ENCODE measurements at places on chromosomes 12 and 14. TPM values are rescaled to one million over a fixed set of nuclear protein-coding genes. Genes with fewer than 3 reads are reported as not detected.
A peak's percentile ranks its signal among the peaks of the same experiment; 100 is the strongest.

GRCh38 chr12:128258866-128259555 lies 8.0 kb upstream of the TMEM132C start:
- no peaks in the 10 kb centered on the region for H3K4me1 ChIP-seq
- no peaks in the 10 kb centered on the region for H3K36me3 ChIP-seq
- no peak overlapping the region for H3K27ac ChIP-seq

Gene CTSG
- total RNA-seq = 7.6 TPM

Gene ASB2
- total RNA-seq = 0.94 TPM

Gene NTN4
- total RNA-seq = 0.86 TPM

- no peaks in the 10 kb centered on the region for H3K36me3 ChIP-seq
- no peaks in the 10 kb centered on the region for H3K27me3 ChIP-seq
- no peak overlapping the region for H3K4me3 ChIP-seq
Measured at GRCh38 chr12:56087220-56087619, 7.3 kb downstream of the ERBB3 start.

Gene EVL
- 1,469 TPM for total RNA-seq

Gene GNB3
- total RNA-seq = 11.8 TPM

DNA sequence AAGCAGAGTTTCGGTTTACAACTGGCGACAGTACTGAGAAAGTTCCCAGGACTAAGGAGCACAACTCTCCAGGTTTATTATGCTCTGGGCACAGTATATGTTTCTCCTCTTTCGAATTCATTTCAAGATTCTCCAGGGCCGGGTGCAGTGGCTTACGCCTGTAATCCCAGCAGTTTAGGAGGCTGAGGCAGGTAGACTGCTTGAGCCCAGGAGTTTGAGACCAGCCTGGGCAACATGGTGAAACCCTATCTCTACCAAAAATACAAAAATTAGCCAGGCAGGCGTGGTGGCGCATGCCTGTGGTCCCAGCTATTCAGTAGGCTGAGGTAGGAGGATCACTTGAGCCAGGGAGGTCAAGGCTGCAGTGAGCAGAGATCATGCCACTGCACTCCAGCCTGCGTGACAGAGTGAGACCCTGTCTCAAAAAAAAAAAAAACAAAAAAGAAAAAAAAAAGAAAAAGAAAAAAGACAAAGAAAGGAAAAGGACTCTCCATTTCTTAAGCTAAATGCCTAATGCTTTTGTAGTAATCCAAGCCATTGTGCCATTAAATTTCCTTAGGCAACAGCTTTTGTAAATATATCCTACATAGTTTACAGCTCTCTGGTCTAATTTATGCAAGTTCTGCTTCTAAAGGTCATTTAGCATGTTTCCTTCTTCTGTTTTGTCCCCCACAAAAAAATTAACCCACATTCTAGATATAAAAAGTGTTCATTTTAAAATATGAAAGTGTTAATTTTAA lies 34.8 kb downstream of the ATL1 start:
- no peak for DNase-seq
- H3K27me3 ChIP-seq = no peaks in the 10 kb centered on the region
- no peak overlapping the region for H3K4me3 ChIP-seq

DNA sequence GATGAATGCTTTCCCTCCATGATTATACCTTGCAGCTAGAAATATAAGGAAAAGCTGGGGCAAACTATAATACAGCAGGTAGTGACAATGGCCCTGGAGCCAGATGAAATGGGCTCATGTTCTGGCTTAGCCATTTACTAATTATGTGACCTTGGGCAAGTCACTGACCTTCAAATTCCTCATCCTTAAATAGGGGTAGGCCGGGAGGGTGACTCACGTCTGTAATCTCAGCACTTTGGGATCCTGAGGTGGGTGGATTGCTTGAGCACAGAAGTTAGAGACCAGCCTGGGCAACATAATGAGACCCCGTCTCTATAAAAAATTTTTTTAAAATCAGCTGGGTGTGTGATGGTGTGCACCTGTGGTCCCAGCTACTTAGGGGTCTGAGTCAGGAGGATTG lies 155.4 kb downstream of the C12orf75 start:
- H3K36me3 ChIP-seq = no peaks in the 10 kb centered on the region

Gene CYP27B1
- 2.6 TPM for total RNA-seq

Gene KLHL28
- total RNA-seq = 44.7 TPM

- no peaks in the 10 kb centered on the region for H3K36me3 ChIP-seq
- DNase-seq = no peak
- no peaks in the 10 kb centered on the region for H3K27me3 ChIP-seq
- no peaks in the 10 kb centered on the region for H3K4me1 ChIP-seq
- H3K27ac ChIP-seq = no peak overlapping the region
Measured at GRCh38 chr12:93287149-93287548, 90.6 kb upstream of the NUDT4 start.

Gene SIX1
- total RNA-seq = 0.70 TPM

GRCh38 chr14:85380881-85381280 lies 149.1 kb upstream of the FLRT2 start:
- no peak for DNase-seq
- no peaks in the 10 kb centered on the region for H3K27me3 ChIP-seq
- no peak overlapping the region for H3K4me3 ChIP-seq
- H3K4me1 ChIP-seq = no peaks in the 10 kb centered on the region

- no peak overlapping the region for H3K27ac ChIP-seq
- H3K4me3 ChIP-seq = no peak overlapping the region
- no peaks in the 10 kb centered on the region for H3K27me3 ChIP-seq
- no peaks in the 10 kb centered on the region for H3K4me1 ChIP-seq
- H3K36me3 ChIP-seq = no peaks in the 10 kb centered on the region
Measured at GRCh38 chr14:33271891-33272290, 333.2 kb downstream of the NPAS3 start.

Gene GPR84
- total RNA-seq = not detected

Gene HOXC11
- total RNA-seq = not detected

DNA sequence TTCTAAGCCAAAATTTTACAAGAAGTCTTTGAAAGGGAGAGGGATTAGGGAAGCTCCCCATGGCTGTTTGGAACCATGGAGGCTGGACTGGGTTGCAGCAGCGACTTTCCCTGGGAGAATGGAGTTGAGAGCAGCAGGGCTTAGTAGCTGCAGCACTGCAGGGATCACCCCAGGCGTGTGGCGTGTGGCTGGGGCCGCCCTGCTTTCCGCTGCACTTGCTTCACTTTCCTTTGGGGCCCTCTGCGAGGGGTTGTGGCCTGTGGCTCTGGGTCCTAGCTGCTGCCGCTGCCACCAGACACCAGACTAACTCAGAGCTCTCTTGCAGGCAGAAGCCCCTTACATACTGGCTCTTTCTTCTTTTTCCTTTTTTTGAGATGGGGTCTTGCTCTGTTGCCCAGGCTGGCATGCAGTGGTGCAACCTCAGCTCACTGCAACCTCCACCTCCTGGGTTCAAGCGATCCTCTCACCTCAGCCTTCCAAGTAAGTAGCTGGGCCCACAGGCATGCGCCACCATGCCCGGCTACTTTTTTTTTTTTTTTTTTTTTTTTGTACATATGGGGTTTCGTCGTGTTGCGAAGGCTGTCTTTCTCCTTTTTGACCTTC lies 25.4 kb downstream of the CCDC62 start:
- H3K36me3 ChIP-seq = no peaks in the 10 kb centered on the region
- no peak overlapping the region for H3K27ac ChIP-seq
- no peaks in the 10 kb centered on the region for H3K4me1 ChIP-seq
- no peak for DNase-seq

DNA sequence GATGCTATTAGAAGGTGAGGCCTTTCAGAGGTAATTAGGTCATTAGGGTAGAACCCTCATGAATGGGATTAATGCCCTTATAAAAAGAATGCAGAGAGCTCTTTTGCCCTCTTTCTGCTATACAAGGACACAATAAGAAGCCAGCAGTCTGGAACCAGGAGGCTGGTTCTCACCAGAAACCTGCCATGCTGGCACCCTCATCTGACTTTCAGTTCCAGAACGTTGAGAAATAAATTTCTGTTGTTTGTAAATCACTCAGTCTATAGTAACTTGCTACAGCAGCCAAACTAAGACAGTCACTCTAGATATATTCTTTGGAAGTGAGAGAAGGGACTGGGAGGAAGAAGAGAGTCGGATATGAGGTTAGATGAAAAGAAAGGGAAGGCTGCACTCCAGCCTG lies 125.0 kb upstream of the MYF6 start:
- no peaks in the 10 kb centered on the region for H3K4me1 ChIP-seq
- H3K27me3 ChIP-seq = no peaks in the 10 kb centered on the region
- H3K27ac ChIP-seq = no peak overlapping the region
- no peaks in the 10 kb centered on the region for H3K36me3 ChIP-seq
- DNase-seq = no peak

Gene POTEG
- total RNA-seq = not detected

Gene PCED1B
- total RNA-seq = 42.9 TPM

GRCh38 chr14:66076176-66076575 lies 410.0 kb upstream of the CCDC196 start:
- H3K27me3 ChIP-seq = no peaks in the 10 kb centered on the region
- H3K27ac ChIP-seq = no peak overlapping the region
- no peaks in the 10 kb centered on the region for H3K4me1 ChIP-seq
- H3K36me3 ChIP-seq = no peaks in the 10 kb centered on the region
- H3K4me3 ChIP-seq = no peak overlapping the region
- no peak for DNase-seq

- H3K4me1 ChIP-seq = no peaks in the 10 kb centered on the region
- no peaks in the 10 kb centered on the region for H3K36me3 ChIP-seq
- DNase-seq = no peak
- H3K27ac ChIP-seq = no peak overlapping the region
- no peak overlapping the region for H3K4me3 ChIP-seq
Measured at GRCh38 chr12:105048315-105048714, 35.9 kb downstream of the ALDH1L2 start.

- no peak overlapping the region for H3K4me3 ChIP-seq
- H3K27me3 ChIP-seq = no peaks in the 10 kb centered on the region
- DNase-seq = no peak
- H3K27ac ChIP-seq = no peak overlapping the region
- H3K4me1 ChIP-seq = no peaks in the 10 kb centered on the region
Measured at GRCh38 chr14:86613126-86613525, 1083.2 kb downstream of the FLRT2 start.

DNA sequence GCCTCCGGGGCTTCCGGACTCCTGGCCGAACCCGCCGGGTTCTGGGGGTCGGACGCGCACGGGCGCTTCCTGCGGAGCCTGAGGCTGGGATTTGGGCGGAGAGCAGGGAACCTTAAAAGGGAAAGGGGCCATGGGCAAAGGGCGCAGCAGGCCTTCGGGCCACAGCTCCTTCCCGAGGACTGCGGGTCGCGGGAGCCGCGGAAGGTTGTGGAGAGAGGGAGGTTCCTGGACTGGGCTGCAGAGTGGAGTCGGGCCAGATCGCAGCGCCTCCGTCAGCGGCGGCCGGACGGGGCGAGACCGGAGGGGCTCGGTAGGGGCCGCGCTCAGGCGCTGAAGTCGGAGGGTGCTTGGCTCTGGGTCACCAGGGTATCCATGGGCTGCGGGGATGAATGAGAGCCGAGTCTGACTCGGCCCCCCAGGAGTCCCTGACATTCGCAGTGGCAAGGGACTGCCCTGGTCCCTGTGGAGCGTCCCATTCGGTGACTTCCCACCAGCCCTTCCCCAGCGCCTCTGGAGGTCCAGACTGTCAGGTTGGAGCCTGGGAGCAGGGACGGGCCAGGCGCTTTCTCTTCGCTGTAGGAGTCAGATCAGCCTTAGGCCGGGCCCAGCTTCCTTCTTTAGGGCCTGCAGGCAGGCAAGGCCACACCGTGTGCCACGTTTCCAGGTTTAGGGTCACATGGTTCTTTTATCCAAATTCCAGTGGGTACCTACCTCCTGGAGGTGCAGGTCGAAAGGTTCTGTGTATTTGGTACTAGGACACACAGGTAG lies 938 bp upstream of the SLC25A29 start:
- no peaks in the 10 kb centered on the region for H3K36me3 ChIP-seq
- H3K4me3 ChIP-seq = peak overlapping the region; percentile 59
- no peaks in the 10 kb centered on the region for H3K27me3 ChIP-seq
- DNase-seq = no peak
- H3K27ac ChIP-seq = no peak overlapping the region

GRCh38 chr12:124248941-124249825 lies 45.7 kb upstream of the RFLNA start:
- no peaks in the 10 kb centered on the region for H3K36me3 ChIP-seq
- no peaks in the 10 kb centered on the region for H3K4me1 ChIP-seq
- H3K4me3 ChIP-seq = no peak overlapping the region
- no peak for DNase-seq

DNA sequence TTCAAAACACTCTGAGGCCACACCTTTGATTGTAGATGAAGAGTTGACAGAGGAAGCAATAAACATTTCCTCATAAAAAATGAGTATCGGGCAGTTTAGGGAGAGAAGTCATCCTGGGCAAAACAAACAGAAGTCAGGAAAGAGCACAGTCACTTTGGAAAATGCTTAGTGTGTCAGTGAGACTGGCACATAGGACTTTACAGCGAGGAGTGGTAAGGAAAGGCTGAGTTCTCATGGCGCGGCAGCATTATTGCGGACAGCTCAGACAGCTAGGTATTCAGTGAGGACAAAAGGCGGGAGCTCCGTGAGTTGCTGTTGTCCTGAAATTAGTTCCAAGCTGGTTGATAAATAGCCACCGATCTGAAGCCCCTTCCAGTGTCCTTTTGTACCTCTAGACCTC lies 229.9 kb downstream of the SNAPC1 start:
- H3K4me1 ChIP-seq = no peaks in the 10 kb centered on the region
- no peak overlapping the region for H3K27ac ChIP-seq
- H3K27me3 ChIP-seq = no peaks in the 10 kb centered on the region
- no peaks in the 10 kb centered on the region for H3K36me3 ChIP-seq
- DNase-seq = no peak
- H3K4me3 ChIP-seq = no peak overlapping the region

Gene AICDA
- not detected for total RNA-seq
